ENCODE measurements at places on chromosomes 5 and 9.
A peak's percentile ranks its signal among the peaks of the same experiment; 100 is the strongest.

- DNase-seq, result peak; percentile 19
These were observed 284.4 kb downstream of the DNAH5 start for GRCh38 chr5:13660072-13660471.

GRCh38 chr9:113601656-113602055 is 138.1 kb downstream of the RGS3 start:
- DNase-seq, result no peak

- peak; percentile 19 for DNase-seq
These were observed 87.0 kb upstream of the TLE1 start for GRCh38 chr9:81776390-81776789.

DNA sequence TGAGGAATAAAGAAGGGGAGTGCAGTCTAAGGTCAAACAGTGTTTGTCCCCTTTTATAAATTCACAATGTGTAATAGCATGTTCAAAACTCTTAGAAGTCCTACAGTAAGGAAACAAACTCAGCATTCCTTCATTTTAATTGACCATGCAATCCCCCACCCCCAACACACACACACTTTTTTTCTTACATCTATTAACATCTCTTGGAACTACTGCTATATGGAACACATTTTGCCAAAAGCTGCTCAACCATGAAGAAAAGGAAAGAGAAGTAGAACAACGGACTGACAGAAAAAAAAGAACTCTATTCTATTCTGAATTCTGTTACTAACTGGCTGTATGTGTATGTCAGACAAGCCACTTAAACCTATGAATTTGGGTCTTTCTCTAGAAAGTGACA is 2.8 kb upstream of the CTNNAL1 start:
- peak; percentile 70 for DNase-seq

DNA sequence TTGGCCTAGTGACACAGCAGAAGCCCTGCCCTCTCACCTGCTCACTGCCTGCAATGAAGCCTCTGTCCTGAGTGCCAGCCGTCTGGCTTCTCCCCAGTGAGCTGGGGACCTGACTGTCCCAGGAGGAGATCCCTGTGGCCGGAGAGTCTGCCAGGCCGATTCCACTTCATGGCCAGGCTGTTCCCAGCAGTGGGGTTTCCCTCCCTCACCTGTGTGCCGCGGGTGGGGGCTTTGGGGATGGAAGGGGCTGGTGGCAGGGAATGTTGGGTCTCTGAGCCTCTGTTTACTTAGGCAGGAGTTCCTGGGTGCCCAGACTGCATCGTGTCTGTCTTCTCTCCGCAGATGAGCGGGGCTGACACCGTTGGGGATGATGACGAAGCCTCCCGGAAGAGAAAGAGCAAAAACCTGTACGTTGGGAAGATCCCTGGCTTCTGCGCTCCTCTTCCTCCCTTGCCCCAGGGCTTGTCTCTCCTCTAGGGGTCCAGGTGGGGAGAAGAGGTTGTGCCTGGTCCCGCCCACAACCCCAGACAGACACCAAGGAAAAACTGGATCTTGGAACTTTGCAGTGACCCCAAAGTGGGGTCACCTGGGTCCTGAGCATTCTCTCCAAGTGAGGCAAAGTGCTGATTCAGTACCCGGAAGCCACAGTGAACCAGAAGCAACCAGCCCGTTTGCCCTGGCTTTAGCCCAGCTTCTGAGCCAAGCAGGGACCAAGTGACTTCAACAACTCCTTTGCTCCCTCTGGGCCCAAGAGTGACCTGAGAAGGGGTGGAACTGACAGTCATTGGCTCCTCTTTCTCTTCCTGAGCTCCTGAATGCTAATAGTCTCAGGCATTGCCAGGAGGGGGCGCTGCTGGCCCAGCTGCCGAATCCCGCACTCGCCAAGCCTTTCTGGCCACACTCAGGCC is 127.7 kb downstream of the RGS3 start:
- peak; percentile 88 for DNase-seq

DNA sequence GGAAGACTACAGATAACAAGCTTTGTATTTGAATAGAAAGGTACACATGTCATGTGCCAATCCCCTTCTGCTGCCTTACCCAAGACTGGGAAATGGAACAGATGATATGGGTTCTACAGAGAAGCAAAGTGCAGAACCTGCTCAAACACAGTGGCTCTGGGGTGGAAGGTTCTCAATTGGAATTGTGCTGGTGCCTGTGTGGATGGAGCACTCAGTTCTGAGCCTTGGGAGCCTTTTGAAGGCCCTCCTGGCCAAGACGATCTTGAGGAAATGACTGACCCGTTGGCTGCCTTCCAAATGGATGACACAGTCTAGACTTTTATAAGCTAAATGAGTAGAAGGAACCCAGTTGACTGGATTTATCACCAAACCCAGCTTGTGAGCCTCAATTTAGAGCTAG is 4.2 kb upstream of the PRSS3 start:
- peak; percentile 83 for DNase-seq

DNA sequence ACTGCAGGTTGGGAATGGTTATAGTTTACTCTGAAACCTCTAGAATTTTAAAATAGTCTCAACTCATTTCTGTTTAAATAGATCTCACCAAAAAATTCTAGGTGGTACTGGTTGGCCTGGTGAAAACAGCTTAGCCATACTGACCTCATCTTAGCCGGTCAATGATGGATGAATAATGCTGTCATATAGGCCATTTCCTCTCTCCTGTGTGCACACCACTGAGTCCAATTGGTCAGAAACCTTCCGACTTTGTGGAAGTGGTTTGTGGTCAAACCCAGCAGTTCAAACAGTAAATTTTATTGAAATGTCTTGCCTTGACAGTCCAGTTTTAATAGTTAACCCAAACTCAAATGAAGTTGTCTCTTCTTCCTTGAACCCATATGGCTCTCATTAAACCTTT is 98.6 kb downstream of the GIN1 start:
- DNase-seq, result peak; percentile 88

GRCh38 chr5:54098267-54098666 is 212.1 kb downstream of the ARL15 start:
- DNase-seq, result no peak

- no peak for DNase-seq
These were observed 33.5 kb downstream of the AUH start for GRCh38 chr9:91328186-91328585.

GRCh38 chr9:5762421-5762820 is 70.5 kb downstream of the ERMP1 start:
- DNase-seq, result no peak

DNA sequence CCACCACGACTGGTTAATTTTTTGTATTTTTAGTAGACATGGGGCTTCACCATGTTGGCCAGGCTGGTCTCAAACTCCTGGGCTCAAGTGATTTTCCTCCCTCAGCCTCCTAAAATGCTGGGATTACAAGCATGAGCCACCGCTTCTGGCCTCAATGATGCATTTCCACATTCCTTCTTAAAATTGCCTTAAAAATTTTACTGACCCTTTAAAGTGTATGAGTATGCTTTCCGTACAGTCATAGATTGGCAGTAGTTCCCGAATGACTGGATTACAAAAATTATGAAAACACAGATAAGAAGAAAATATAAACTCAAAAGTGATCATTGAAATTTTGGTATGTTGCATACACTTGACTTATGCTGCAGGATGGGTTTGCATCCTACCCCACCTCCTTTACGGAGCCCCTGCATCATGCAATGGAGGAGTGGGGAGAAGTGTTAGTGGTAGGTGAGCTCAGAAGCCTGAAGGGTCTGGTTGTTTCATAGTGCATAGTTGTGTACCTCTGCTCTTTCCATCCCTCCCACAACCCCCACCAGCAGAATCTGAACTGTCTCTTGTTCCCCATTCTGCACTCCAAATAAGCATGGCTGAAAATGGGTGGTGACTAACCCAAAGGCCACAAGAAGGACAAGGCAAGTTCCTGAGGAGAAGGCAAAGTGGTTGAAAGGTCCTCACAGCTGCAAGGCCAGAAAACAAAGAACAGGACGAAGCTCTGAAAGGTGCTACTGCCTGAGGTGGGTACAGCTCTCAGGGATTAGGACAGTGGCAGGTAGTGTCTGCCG is 26.8 kb downstream of the ANKRD55 start:
- DNase-seq, result no peak

- DNase-seq, result no peak
These were observed 74.6 kb downstream of the ACTL7B start for GRCh38 chr9:108780942-108781734.

DNA sequence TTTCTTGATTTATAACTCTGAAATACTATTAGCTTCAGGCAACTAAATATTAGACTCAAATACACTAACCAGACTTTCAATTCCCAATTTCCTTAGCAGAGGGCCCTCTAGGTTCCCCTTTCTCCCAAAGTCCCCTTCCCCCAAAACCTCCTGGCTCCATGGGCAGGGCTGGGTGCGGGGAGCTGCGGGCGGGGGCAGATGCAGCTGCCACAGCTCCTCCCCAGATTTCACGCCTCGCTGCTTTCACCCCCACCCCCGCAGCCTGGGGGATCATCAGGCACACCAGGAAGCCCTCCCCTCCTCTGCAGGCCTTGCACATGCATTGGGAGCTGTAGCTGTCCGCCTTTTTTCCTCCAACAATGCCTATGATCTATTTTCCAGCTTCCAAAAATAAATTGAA is 82.8 kb upstream of the SPATA31C2 start:
- DNase-seq, result no peak

GRCh38 chr9:123465304-123465703 is 109.3 kb downstream of the CRB2 start:
- DNase-seq, result no peak

DNA sequence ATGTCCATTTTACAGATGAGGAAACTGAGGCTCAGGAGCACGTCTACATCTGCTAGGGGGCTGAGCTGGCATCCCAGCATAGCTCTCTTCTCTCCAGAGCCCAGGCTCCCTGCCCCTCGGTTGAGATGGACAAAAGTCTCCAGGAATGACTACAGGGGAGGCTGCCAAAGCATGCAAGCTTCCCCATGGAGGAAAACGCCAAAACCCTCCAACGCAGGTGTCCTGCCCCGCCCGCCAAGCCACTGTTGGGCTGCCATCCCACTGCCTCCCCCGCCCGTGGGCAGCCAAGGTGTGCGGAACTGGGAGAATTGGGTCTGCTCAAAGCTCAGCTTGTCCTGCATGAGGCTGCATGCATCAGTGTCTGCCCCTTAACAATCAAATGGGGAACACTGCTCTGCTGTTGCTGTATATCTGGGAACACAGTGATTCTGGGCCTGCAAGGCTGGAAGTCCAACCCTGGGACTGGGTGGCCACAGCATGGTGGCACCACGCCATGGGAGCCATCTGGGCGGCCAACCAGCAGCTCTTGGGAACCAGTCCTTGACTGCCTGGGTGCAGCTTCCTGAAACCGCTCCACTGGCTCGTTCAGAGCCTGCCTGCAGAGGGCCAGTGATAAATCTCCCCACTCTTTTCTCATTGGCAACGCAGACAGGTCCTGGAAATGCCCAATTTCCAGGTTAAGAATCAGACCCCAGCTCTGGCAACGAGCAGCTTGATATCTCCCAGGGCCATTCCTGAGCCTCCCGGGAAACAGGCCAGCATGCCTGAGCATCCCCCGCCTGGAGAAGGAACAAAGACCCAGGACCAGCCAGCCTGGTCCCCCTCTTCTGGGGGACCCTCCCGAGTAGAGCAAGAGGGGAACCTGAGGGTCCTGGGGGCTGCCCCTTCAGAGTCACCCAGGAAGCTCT is 3.5 kb downstream of the RALGDS start:
- DNase-seq, result no peak

- DNase-seq, result no peak
These were observed 3.1 kb downstream of the LHX3 start for GRCh38 chr9:136201609-136202453.

- no peak for DNase-seq
These were observed 3.7 kb downstream of the IPPK start for GRCh38 chr9:92666236-92666635.

DNA sequence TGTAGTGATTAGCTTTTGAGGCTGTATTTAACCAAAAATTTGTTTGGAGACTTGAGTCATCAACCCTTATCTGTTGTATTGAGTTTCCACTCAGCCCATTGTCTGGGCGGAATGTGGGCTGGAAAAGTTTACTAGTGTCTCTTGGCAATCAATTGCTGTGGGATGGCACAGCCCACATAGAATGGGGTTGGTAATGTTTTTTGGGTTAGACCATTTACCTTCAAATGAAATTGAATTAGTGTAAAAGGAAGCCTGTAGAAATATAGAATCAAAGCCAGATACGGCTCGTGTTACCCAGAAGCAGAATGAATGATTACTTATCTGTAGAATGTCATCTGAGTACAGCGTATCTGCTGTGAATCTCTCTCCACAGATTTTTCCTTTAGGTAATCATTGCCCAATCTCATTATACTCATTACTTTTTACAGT is 142.9 kb downstream of the AOPEP start:
- no peak for DNase-seq

- no peak for DNase-seq
These were observed 35.7 kb upstream of the CDH18 start for GRCh38 chr5:20023686-20024180.

GRCh38 chr9:18542837-18543405 is 69.0 kb downstream of the ADAMTSL1 start:
- no peak for DNase-seq

- DNase-seq, result no peak
These were observed 430.2 kb downstream of the DMAC1 start for GRCh38 chr9:7369384-7369821.

GRCh38 chr9:79774356-79774755 is 202.6 kb downstream of the TLE4 start:
- no peak for DNase-seq

- DNase-seq, result no peak
These were observed 146.0 kb downstream of the CACNA1B start for GRCh38 chr9:138023394-138024124.

DNA sequence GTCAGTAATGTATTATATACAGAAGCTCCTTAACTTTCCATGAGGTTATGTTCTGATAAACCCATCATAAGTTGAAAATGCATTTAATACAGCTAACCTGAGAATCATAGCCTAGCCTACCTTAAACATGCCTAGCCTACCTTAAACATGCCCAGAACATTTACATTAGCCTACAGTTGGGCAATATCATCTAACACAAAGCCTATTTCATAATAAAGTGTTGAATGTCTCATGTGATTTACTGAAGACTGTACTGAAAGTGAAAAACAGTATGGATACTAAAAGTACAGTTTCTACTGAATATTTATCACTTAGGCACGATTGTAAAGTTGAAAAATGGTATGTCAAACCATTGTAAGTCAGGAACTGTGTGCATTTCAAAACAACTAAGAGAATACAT is 1.6 kb downstream of the GM2A start:
- no peak for DNase-seq

- DNase-seq, result no peak
These were observed 50.6 kb downstream of the ALDH1A1 start for GRCh38 chr9:72902268-72902667.

DNA sequence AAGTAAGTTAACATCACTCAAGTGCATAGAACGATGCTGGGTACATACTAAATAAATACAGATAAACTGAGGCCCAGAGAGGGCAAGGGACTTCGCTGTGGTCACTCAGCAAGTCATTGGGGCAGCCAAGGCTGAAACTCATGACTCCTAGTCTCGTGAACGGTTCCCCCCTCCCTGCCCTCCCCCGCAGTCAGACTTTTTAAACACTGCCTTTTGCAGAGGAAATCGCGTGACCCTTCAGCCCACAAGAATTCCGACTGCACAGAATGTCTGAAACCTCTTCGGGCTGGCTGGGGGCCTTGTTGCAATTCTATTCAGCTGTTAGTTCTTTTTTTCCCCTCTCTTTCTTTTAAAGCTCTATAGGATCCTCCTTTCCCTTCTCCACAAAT is 28.1 kb downstream of the NEK6 start:
- DNase-seq, result peak; percentile 86
